ENCODE measurements at places on chromosomes 7 and 10.

DNA sequence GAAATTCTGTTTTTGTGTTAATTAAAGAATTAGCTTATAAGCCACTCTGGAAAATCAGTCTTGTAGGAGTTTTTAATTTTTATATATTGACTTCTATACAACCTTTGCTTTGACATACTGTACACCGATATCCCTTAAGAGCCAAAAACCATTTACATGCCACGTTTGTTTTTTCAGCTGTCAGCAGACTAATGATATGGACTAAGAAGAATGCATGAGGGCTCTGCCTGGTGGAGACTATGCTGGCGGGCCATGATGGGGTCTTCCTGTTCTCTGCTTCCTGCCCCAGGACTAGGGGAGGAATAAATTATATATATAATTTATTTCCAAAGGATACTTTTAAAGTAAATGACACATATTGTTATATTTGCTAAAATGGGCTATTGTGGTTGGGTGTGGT, 96.3 kb downstream of the CDK14 start:
- DNase-seq = no peak

- peak; percentile 25 for DNase-seq
These were observed 15.5 kb downstream of the CARD11 start for GRCh38 chr7:3028071-3028757.

DNA sequence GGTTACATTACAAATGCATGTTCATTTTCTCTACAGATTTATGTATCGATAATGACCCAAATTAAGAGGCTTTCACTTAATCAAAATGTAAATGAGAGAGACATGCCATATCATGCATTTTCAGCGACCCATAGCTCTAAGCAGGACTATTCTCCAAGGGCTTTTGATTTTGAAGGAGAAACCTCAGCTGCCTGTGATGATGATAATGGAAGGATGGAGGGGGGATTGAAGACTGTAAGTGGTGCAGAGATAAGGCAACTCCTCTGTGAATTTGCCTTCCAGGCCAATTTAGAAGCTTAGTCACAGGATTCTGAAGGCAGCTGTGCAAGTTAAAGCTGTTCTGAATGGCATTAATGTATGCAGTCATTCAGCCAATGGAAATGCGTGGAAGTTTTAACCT, 8.3 kb downstream of the VSTM2A start:
- DNase-seq = no peak

GRCh38 chr10:117699436-117700075, 157.0 kb downstream of the EMX2 start:
- no peak for DNase-seq

GRCh38 chr10:8275911-8276310, 221.4 kb downstream of the GATA3 start:
- no peak for DNase-seq

DNA sequence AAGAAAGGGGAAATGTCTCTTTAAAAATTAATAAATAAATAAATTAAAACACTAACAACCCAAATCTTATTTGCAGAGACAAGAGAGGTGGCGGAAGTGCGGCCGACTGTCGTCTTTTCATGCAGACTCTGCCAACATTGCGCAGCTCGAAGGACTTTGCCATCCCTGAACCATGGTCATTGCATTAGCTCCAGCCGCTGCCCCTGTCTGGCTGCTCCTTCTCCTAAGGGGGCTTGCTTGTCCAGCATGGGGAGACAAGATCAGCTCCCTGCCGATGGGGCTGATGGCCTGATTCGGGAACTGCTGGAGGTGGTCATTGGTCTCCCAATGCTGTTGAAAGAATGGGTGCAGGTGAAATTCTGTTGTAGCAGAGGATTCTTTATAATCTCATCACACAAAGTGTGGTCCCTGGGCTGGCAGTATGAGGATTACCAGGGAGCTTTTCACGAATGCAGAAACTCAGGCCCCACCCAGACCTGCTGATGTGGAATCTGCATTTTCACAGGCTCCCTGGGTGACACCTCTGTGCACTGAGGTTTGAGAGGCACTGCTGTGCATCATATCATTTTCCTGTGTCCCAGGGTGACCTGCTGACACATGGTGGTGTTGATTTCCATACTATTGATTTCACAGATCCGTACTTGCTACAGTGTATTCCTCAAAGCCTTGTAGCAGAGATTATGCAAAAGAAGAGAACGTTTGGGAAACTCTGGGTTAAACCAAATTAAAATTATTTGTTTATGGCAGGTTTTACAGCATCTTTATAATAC, 172.4 kb upstream of the ZMIZ1 start:
- DNase-seq = no peak

- no peak for DNase-seq
These were observed 115.5 kb downstream of the WDFY4 start for GRCh38 chr10:48800007-48800675.

DNA sequence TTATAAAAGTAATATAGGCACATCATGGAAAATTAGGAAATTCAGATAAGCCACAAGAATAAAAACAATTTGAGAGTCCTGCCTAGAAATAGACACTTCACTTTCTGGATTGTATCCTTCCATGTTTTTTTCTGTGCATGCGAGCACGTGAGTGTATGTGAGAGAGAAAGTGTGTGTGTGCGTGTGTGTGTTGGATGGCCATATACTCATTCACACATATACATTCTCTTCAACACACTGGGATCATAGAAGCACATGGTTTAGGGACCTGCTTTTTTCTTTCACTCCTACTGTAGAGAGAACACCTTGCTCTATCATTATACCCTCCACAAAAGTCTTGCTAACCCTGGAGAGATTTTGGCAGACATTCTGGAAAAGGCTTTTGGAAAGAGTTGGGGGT, 7.5 kb downstream of the FFAR4 start:
- no peak for DNase-seq

GRCh38 chr7:152423991-152424347, 11.8 kb downstream of the KMT2C start:
- no peak for DNase-seq

GRCh38 chr10:114874827-114875411, 53.3 kb downstream of the FHIP2A start:
- no peak for DNase-seq
